ENCODE measurements at places on chromosomes 5 and 9. TPM values are rescaled to one million over a fixed set of nuclear protein-coding genes. Genes with fewer than 3 reads are reported as not detected.

CD74 gene
- 330 TPM for polyA plus RNA-seq

DNA sequence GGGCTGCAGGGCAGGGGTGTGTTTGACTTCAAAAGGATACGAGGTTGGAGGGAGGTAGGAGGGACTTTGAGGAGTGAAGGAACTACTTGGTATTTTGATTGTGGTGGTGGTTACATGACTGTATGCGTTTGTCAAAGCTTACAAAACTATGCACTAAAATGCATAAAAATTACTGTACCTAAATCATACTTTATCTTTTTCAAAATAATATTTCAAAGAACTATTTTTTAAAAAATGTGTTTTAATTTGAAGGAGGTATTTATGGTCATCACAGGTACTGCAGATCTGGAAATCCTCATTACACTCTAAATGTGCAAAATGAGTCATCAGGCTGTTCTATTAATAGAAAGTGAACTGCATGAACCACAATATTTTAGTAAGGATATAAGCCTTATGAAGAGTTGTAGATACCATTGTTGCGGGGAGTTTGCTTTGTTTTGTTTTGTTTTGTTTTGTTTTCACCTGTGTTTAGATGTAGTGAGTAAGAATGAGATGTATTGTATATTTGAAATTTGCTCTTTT is 116.9 kb downstream of the ARRDC3 start:
- no peak for DNase-seq

SHLD3 gene
- 5.1 TPM for polyA plus RNA-seq

NEUROG1 gene
- not detected for polyA plus RNA-seq

- no peak for DNase-seq
Measured at GRCh38 chr9:70263421-70263820, 4.6 kb downstream of the SMC5 start.

POLR1E gene
- 23.0 TPM for polyA plus RNA-seq

DNA sequence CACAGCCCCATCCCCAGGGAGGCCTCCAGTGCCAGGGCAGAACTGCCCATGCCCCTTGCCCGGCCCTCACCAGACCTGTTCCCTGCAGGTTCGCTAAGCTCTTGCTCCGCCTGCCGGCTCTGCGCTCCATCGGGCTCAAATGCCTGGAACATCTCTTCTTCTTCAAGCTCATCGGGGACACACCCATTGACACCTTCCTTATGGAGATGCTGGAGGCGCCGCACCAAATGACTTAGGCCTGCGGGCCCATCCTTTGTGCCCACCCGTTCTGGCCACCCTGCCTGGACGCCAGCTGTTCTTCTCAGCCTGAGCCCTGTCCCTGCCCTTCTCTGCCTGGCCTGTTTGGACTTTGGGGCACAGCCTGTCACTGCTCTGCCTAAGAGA is 110.1 kb downstream of the RXRA start:
- no peak for DNase-seq

SAP30L gene
- 47.0 TPM for polyA plus RNA-seq

GRCh38 chr9:109794361-109795012 is 14.5 kb downstream of the PALM2AKAP2 start:
- no peak for DNase-seq

DNA sequence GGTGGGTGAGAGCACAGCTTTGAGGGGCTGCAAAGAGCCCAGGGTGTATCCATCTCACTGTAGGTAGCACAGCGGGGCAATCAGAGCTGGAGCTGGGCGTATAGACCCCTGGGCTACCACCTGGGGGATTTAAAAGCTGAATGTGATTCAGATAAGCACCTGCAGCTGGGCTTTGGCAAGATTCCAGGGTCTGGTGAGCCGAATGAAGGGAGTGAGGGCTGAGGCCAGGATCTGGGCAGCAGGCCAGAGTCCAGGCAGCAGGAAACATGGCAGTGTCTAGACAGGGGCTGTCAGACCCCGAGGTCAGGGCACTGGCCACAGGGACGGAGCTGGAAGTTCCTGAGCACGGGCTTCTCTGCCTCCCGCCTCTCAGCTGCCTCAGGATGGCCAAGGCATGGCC is 8.7 kb downstream of the ASS1 start:
- no peak for DNase-seq

- no peak for DNase-seq
Measured at GRCh38 chr5:8491254-8491653, 622.3 kb downstream of the MTRR start.

- no peak for DNase-seq
Measured at GRCh38 chr9:98341157-98342097, 86.0 kb upstream of the TBC1D2 start.

FOXI1 gene
- 7.9 TPM for polyA plus RNA-seq

WDR41 gene
- 50.6 TPM for polyA plus RNA-seq

GRCh38 chr5:10505517-10506095 is 58.3 kb upstream of the ANKRD33B start:
- no peak for DNase-seq

DNA sequence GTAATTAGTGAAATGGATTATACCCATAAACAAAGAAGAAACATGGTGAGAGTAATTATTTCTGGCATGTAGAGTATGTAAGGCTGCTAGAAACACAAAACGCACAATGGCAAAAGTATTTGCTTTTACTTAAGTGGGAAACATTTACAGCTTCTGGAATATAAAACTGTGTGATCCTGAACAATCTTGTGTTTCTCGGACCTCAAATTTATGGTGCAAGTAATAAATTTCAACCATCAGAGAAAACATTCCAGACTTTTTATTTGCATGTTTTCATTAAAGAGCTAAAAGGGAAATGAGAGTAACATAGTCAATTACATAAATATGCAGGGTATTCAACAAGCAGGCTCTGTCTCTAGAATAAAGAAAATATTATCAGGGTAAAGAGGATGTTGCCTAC is 17.2 kb upstream of the PRR16 start:
- no peak for DNase-seq

GTF3C5 gene
- 61.3 TPM for polyA plus RNA-seq

HARS1 gene
- 63.2 TPM for polyA plus RNA-seq

THBS4 gene
- 15.7 TPM for polyA plus RNA-seq

GRCh38 chr9:4674783-4675182 is 4.6 kb upstream of the CDC37L1 start:
- no peak for DNase-seq

DNA sequence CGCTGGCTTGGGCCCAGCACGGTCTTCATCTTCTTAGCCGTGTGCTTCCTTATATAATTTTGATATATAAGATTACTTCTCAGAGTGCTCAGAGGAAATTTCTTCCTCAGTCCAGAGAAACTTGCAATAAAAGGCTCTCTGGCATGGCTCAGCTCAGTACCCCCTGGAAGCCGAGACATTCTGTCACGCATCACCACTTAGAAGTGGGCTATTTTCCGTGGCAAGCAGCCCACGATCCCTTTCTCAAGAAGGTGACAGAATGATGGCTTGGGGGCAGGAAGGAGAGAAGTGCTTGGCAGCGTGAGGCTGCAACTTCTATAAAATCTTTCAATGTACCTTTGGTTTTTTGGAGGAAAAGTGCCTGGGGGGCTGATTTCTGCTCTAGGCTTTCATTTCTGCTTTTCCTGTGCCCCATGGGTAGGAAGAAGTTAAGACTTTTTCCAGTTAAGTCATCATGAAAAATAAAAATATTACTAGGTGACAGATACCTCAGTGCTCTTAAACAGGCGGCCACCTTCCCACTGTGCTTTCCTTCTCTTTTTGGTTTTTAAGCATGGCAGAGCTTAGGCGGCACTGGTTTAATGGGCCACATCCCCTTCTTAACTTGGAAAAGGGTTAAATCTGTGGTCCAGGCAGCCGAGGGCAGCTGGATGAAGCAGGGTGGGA is 104.6 kb downstream of the MVB12B start:
- no peak for DNase-seq

DNA sequence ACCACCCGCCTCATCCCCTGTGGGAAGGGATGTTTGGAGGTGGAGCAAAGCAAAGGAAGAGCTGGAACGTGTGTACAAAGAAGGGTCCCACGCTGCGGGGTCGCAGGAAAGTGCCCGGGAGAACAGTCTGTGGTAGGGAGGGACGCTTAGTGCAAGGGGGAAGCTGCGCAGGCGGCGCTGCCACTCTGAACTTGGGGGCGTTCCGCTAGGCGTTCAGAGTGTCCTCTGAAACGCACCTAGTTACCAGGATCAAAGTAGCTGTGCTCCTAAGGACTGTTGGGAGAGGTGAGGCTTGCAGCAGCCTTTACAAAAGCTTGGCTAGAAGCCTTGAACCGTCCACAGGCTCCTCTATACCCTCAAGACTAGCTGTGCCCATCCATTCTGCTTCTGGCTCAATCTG is 29.3 kb upstream of the PDE8B start:
- DNase-seq = no peak

DNA sequence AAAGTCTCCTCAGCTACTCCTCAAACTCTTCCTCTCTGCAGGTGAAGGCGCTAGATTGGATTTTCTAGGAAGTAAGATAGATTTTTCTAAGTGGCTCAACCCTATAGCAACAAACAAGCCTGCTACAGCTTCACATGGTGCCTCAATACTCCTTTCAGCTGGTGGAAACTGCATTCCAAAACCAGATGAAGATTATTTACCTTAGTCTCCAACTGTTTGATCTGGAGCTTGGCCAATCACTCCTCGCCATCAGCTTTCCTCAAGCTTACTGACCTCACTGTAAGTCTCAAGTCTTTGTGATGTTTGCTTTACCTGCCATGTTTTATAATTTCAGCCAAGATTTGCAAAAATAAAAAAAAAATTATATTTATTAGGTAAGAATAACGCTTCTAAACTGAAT is 622.4 kb downstream of the CHSY3 start:
- no peak for DNase-seq

DNA sequence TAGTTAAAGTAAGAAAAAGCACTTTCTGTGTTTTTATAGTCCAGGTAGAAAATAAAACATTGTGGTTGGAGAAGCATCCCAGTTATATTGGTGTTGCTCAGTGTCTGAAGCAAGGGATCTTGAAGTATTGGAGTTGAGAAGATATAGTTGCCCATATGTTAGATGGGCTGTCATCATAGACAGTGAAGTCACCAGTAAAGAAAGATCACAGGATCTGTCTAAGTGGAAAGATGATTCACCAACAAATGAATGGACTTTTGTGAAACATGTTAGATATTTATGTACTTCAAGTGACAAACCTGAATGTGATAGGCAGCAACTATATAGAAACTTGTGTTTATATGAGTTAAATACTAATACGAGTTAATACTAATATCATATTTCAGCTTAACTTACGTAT is 11.7 kb downstream of the OGN start:
- DNase-seq = no peak
